ENCODE measurements at places on chromosomes 7 and 10.

GRCh38 chr7:151452680-151453325 is 12.9 kb upstream of the CRYGN start:
- DNase-seq, result no peak

DNA sequence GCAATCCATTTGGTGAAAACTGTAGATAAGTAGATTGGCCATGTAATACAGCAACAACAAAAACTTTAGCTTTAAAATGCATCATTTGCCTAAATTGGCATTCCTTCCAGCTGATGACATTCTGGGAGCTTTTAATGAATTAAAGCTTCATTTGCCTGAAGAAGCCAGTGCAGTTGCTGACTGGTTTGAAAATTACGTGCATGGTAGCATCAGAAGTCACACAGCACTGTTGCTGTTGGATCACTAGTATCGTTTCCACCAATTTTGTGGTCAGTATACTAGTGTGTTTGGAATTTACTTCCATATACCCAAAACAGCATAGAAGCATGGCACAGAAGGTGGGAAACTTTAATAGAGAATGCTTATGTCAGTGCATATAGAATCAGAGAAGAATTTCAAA is 194.9 kb downstream of the ETV1 start:
- DNase-seq, result peak; percentile 19

DNA sequence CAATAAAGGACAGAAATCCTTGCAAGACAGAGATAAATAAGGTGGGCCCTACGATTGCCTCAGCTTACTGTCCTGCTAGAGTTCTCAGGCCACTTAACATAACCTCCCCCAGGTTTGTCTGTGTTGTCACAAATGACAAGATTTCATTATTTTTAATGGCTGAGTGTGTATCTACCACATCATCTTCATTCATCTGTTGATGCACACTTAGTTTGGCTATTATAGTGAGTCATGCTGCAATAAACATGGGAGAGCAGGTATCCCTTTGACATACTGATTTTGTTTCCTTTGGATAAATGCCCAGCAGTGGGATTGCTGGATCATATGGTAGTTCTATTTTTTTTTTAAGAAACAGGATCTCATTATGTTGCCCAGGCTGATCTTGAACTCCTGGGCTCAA is 60.6 kb downstream of the PRTFDC1 start:
- DNase-seq, result peak; percentile 38

GRCh38 chr7:114085592-114086501 is 167.0 kb upstream of the PPP1R3A start:
- DNase-seq, result peak; percentile 83

DNA sequence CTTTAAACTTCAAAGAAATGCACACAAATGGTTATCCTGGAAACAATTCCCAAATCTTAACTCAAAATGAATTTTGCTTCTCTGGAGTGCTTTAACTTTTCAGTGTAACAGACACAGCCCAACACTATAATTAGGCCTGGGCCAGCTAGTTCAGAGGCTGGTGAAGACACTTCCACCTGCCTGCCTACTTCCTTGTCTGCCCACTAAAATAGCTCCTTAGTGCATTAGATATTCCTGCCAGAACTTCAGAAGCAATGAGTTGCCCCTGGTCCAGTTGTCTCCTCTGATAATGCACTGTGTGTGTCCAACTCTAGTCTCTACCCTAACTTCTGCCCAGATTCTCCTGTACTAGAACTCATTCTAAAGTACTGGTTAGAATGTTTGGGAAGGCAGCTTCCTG is 150.9 kb upstream of the PRSS58 start:
- no peak for DNase-seq

GRCh38 chr10:12898271-12898670 is 103.2 kb downstream of the CCDC3 start:
- no peak for DNase-seq

DNA sequence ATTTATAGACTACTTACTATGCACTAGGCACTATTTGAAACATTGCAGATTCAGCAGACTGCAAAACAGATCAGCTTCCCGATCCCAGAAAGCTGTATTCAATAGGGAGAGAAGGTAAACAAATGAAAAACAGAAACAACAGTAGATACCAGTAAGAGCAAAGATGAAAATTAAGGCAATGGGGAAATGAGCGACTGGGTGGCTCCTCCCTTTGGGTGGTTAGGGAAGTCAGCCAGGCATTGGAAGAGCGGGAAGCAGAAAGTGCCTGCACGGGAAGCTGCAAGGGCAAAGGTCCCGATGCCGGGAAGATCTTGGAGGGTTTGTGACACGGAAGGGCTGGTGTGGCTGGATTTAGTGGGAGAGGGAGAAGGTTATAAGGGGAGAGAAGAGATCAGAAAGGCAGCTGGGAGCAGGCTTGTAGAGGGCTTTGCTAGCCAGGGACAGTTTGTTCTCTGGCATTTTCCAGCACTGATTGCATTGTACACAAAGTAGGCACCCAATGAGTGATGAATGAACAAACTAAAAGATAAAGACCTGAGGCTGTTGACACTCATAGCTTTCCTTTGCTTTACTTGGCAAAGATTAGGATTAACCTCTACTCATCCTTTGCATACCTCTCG is 67.8 kb downstream of the NAMPT start:
- DNase-seq, result peak; percentile 65

DNA sequence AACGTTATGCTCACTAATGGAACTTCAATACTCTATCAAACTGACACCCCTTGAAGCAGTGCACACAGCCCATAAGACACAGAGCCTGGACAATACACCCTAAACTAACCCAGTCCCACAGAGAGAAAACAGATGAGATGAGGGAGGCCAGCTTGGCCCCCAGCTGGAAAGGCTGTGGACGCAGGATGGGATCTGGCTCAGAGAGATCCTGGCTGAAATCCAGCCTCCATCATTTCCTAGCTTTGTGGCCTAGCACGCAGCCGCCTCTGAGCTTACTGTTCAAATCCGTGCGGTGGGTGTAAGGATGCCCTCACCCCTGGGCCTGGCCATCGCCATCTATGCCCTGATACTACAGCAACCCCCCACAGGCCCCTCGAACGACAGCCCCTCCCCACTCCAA is 32.7 kb downstream of the SNX8 start:
- DNase-seq, result peak; percentile 64

DNA sequence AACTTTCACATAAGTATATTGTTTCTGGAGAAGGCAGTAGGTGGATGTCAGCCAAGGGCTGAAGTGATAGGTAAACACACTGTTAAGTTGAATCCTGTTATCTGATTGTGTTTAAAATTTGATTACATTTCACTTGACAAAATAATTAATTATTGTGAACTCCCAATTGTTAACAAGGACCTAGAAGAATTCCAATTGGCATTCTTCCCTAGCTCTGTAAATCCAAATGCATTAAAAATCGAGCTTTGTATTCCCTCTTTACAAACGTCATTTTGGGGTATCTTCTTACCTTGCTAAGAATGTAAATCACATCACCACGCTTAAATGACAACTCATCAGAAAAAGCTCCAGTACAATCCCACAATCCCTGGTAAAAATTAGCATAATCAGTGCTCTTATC is 179.9 kb downstream of the SKAP2 start:
- no peak for DNase-seq

DNA sequence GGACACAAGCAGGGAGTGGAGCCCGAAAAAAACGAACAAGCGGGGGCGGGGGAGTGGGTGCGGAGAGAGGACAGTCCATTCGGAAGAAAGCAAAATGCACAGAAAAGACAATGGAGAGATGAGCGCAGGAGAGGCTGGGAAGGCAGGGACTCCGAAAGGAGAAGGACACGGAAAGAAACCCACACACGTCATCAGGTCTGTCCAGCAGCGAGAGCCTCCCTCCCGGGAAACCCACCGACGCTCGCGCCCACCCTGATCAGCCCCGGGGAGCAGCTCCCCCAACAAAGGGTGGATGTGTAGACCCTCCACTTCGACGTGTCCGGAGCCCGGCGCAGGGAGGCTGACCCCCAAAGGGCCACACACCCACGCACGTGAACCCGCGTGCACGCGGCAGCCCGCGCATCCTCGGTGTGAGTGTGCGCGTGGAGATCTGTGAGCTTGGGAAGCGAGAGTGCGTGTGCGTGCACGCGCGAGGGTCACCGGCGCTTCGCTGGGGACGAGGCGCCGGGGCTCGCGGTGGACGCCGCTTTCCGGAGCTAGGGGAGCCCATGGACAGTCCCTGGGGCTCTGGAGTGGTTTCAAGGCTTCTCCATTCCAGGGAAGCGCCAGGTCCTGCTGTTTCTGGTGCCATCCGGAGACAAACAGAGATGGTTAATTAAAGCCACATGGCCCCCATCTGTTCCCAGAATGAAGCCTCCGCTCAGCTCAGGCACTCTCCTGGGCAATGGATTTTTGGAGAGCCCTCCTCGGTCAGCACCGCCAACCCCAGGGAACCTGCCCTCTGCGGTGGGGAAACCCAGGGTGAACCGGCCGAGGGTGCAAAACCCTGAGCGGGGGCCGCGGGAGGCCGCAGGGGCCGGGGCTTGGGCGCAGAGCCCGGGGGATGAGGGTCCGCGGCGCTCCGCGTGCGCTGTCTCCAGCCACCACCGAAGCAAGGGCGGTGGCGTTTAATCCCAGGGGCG is 916 bp downstream of the LAMB1 start:
- DNase-seq, result peak; percentile 79
